ENCODE measurements at places on chromosomes 6 and 20.

DNA sequence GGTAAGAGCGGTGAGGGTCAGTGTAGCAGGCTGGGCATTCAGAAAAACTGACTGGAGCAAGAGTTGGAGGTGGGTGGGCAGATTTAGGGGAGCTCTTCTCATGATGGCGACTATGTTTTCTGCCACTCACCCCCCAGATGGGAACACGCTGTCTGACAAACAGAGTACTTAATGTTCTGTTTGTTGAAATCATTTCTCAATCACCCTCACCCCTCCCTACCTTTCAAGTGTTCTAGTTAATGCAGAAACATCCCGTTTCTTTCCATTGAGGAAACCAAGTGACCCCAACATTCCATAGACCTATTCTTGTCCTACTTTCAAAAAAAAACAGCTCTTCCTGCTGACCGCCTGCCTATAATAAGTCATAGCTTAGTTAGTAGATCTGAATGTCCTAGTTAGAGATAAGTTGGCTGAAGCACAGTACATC, 132.5 kb upstream of the NEDD9 start:
- DNase-seq, result no peak

DNA sequence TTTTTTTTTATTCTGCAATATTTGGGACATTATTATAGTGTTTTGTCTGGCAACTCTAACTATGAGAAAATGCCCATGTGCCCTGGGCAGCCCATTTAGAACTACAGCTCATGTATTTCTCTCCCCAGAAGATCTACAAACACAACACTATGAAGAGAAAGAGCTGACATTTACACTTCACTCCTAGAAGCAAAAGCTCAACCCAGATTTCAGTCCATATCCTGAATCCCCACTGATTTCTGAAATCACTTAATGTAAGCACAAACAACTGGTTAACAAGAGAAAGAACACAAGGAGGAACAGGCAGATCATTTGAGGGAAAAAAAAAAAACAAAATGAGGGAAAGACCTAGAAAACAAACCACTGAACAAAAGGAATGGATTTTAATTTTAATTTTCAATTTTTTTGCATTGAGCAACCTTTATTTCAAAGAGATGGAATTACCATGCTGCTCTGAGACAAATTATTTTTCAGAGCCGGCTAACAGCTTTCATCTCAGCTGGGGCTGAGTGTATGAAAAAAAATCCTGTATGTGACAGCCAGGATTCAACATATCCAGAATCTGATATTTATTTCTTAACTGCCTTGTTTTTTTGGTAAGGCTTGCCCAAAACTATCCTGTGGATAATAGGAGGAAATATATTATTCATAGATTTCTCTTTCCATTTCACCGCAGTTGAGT, 32.5 kb downstream of the KIAA0319 start:
- no peak for DNase-seq

GRCh38 chr20:50913690-50914375, 17.4 kb downstream of the ADNP start:
- no peak for DNase-seq

- DNase-seq, result no peak
Measured at GRCh38 chr20:58188527-58188926, 39.9 kb downstream of the ANKRD60 start.

- DNase-seq, result no peak
Measured at GRCh38 chr6:83096791-83097190, 29.3 kb downstream of the DOP1A start.

All from stimulated activated CD8-positive, alpha-beta memory T cell treated with anti-CD3 and anti-CD28 coated beads, Interleukin-4, amount 100 ng/mL, for 4 hours (primary cell).